NCI-H748 treated with DMSO at 0.1 percent for 48 hours (cell line): ENCODE measurements at places on chromosomes 2 and 18.

GRCh38 chr2:31524592-31524991 is 56.1 kb downstream of the SRD5A2 start:
- DNase-seq: no peak

- DNase-seq: peak; percentile 15
Measured at GRCh38 chr2:230068016-230068650, 591 bp downstream of the SLC16A14 start.

DNA sequence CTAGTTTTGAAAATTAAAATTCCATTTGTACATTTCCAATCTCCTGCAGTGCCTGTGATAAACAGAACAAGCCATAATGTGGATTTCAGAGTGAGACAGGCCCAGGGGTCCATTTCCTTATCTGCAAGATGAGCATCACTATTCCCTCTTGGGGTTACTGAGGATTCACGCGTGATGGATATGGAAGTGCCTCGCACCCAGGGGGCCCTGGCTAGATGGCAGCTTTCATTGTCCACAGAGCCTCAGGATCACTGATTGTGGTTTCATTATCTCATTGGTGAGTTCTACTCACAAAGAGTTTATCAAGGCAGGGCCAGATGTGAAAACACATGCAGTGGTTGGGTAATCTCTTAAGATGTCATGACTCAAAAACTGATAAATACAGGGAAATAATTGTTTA is 11.6 kb downstream of the CNGA3 start:
- no peak for DNase-seq

DNA sequence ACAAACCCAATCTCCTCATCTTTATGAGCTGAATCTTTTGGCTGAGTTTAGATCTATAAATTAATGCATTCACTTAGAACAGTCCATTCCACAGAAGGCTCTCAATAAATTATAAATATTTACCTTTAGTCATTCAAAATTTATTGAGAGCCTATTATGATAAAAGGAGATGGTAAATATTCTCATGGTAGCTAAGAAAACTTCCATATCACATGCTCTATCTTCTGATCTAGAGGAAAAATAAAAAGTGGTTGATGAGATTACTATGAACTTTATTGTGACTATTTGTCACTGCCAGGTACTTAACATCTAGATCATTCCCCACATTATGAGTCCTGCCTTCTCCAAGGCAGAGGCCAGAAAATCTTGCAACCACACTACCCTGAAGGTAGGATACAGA is 62.4 kb downstream of the L3MBTL4 start:
- DNase-seq: no peak

- DNase-seq: no peak
Measured at GRCh38 chr18:32252141-32252860, 62.5 kb downstream of the MEP1B start.

- no peak for DNase-seq
Measured at GRCh38 chr2:128552806-128553551, 234.3 kb upstream of the HS6ST1 start.

DNA sequence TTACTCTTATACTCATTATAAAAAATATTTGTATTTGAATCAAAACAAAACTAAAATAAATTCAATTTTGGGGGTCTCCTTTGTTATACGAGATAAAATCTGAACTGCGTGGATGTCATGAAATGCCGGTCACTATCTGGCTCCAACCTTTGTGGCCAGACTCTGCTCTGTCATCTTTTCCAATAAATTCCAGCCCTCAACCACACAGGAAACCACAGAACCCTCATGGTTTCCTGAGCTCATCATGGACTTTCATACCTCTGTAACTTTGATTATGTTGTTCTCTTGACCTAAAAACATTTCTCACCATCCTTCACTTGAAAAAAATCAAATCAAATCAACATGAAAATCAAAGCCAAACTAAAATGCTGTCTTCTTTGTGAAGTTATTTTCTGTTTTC is 724.7 kb downstream of the METTL4 start:
- no peak for DNase-seq

GRCh38 chr2:228105526-228106250 is 75.8 kb downstream of the SPHKAP start:
- DNase-seq: no peak

- no peak for DNase-seq
Measured at GRCh38 chr2:28311660-28312249, 80.9 kb upstream of the FOSL2 start.

GRCh38 chr2:182890773-182891378 is 24.4 kb upstream of the FRZB start:
- no peak for DNase-seq

DNA sequence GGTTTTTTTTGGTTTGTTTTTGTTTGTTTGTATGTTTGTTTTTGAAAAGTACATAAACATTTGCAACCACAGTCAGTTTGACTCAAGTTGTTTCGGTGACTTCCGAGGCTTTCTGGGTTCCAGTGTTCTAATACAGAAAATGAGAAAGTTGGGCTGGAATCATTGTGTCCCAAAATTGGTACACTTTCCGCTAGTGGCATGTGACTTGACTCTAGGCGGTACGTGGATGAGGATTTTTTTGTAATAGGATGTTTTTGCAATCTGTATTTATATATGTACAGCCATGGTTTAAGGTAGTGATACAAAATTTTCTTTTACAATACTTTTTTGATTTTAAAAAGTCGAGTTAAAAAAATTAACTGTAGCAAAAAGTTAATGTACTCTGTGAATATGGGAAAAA is 1.7 kb downstream of the MFF start:
- DNase-seq: no peak

DNA sequence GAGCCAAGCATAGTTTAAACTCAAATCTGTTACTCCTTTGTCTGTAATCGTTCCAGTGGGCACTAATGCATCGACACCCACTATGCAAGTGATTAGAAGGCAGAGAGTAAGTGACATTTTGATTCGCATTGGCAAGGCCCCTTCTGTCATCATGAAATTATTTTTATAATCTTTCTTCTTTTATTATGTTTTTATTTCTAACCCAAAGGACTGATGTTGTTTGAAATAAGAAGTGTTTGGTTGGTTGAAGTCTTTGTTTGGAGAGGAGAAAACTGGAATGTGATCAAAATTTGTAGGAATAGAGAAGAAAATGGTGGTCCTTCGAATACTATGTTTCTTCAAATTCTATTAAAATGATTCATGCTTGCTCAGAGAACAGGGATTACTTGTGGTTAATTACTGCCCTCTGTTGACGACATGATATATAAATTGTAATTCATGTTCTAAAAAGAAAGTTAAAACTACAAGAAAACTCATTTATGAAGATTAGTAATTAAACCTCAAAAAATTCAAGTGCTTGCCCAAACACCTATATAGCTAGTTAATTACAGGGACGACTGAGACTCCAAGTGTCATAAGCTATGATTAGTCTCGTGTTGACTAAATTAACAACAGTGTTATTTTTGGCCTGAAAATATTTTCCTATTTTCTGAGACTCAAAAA is 26.4 kb upstream of the TFPI start:
- peak; percentile 50 for DNase-seq

DNA sequence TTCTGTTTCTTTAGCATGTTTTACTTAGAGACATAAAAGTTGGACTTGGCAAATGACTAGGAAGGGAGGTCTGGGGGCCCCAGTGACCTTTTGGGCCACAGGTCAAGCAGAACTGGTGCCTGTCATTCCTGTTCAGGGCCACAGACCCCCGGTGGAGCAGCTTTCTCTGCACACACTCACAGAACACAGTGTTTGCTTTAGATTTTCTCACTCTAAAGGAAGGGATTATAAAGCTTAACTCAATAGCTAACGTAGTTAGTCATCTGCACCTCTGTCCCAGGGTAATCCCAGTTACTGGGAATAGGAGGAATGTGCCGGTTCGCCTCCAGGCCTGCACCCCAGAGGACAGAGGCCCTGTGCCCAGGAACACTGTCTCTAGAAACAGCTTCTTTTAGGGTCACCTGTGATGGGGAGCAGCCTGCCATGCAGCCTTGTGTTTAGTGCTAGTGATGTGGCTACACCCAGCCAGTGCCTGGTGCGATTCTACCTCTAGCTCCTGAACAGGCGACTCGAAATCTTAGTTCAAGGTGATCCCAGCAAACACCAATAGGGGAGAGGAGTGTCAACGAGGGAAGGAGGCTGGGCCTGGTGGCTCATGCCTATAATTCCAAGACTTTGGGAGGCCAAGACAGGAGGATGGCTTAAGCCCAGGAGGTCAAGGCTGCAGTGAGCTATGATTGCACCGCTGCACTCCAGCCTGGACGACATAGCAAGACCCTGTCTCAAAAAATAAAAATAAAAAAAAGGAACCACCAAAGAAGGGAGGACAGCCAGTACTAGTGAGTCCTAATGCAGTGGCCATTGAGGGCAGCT is 11.6 kb downstream of the SPATA3 start:
- DNase-seq: no peak

DNA sequence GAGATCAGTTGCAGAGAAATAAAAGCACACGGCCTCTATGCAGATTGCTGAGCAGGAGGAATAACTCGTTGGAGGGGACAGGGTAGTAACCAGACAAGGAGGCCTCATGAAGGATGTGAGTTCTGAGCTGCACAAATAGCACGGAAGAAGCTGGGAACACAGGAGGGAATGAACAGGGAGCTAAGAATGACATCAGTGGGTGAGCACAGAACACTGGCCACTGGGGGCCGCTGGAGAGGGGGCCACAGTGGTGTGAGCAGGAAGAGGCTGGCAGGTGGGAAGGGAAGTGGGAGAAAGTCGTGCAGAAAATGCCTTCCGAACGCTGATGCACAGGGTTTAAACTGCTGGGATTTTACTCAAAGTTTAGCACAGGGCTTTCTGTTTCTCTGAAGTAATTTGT is 61.0 kb downstream of the ZAP70 start:
- no peak for DNase-seq

- DNase-seq: no peak
Measured at GRCh38 chr2:133570542-133570941, 2.3 kb upstream of the NCKAP5 start.
